Tibial artery (tissue), 4 donors: ENCODE measurements at places on chromosomes 4 and X.

DNA sequence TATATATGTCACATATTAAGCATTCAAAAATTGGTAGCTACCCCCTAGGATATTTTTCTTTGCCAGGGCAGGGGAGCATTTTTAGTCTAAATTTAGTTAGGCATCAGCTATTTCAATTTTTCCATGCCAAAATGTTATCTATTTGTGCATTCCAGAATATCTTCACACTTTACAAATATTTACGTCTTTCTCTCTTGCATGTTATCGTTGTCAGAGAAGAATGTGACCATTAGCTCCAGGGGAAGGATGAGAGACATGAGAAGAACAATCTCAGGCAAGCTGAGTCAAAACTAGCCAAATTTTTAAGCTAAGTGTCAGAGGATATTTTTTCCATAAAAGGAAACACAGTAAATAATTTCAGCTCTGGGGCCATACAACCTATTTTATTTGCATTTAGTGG, 885.0 kb upstream of the EPHA5 start:
- DNase-seq = no peak

GRCh38 chr4:180423712-180424057, 1819.5 kb upstream of the TENM3 start:
- no peak for DNase-seq

GRCh38 chr4:102535398-102536082, 34.4 kb downstream of the NFKB1 start:
- no peak for DNase-seq

DNA sequence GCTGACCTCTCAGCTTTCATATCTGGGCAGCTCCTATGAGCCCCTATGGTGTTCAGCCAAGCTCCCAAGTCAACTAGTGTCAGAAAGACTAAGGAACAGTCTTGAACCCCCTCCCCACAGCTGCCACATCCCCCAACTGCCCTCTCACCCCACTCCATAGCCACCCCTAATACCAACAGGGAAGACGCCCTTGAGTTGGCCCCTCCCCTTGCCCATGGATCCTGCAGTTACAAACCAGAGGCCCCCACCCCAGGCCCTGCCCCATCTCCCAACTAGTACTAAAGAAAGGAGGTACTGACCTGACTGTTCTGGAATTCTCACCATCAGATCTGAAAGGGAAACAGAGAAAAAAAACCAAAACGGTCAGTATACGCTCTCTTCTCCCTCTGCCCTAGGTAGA, 10.2 kb upstream of the IQSEC2 start:
- DNase-seq = no peak

- no peak for DNase-seq
These were observed 519.2 kb downstream of the PCDH10 start for GRCh38 chr4:133668061-133668851.

DNA sequence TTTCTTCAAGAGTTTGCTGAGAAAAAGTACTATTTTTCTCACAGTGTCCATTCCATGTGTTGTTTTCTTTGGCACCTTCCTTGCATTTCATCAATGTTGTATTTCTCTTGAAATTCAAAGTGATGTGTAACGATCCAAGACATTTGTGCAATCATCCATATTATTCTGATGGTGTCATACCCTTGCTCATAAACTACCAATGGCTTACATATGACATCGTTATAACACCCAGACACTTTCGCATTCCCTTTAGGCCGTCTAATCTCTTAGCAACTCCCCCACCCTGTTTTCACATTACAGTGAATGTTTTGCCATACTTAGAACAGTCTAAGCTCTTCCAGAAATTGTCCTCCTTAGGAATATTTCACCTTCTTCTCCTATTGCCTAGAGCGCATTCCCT, 1779.0 kb downstream of the PCDH7 start:
- no peak for DNase-seq
